ENCODE measurements at places on chromosomes 5 and 9.

- DNase-seq: no peak
Measured at GRCh38 chr5:74579215-74579614, 61.3 kb downstream of the ENC1 start.

DNA sequence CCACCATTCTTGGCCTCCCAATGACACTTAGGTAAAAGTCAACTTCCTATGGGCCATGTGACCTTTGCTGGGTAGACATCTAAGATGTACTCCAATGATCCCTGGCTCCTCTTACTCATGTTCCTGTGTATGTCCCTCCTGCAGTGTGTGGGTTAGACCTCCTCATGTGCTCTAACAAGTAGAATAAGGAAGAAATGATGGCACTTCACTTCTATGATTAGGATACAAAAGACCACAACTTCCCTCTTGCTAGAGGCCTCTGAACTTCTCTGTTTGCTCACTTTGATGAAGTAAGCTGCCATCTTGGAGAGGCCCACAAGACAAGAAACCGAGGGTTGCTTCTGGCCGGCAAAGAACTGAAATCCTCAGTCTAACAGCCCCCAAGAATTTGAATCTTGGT lies 131.8 kb downstream of the TAF11L14 start:
- DNase-seq: no peak

- no peak for DNase-seq
Measured at GRCh38 chr5:59055745-59056448, 473.0 kb downstream of the RAB3C start.

GRCh38 chr9:89080193-89080592 lies 88.9 kb downstream of the S1PR3 start:
- no peak for DNase-seq

DNA sequence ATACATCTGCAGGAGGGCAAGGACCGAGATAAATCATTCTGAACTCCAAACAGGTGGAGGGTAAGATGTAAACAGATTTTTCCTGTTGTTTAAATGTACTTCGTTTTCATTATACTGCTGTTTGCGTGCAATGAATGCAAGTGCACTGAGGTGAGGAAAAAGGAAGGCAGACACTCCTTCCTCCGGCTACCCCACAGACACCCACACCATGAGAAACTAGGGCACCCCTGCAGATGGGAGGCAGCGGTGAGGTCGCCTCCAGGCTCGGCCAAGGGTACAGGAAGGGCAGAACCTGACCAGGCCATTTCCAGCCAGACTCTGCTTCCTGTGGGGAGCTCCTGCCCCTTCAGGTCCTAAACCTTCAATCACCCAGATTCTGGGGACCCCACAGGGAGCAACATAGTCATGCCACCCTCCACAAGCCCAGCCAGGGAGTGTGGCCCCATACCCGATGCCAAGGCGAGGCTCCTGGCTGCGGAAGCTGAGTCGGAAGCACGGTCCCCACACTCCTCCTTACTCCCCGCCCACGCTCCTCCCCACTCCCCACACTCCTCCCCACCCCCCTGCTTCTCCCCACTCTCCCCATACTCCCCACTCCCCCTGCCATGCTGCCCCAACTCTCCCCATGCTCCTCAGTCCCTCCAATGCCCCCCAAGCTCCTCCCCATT lies 37.1 kb downstream of the VAV2 start:
- no peak for DNase-seq

- no peak for DNase-seq
Measured at GRCh38 chr5:170329524-170329923, 31.9 kb upstream of the LCP2 start.

- DNase-seq: no peak
Measured at GRCh38 chr5:66694036-66694435, 97.8 kb downstream of the MAST4 start.

- DNase-seq: no peak
Measured at GRCh38 chr9:114938687-114939575, 8.5 kb upstream of the TNFSF8 start.

GRCh38 chr5:169050636-169051035 lies 250.3 kb downstream of the SLIT3 start:
- DNase-seq: no peak

DNA sequence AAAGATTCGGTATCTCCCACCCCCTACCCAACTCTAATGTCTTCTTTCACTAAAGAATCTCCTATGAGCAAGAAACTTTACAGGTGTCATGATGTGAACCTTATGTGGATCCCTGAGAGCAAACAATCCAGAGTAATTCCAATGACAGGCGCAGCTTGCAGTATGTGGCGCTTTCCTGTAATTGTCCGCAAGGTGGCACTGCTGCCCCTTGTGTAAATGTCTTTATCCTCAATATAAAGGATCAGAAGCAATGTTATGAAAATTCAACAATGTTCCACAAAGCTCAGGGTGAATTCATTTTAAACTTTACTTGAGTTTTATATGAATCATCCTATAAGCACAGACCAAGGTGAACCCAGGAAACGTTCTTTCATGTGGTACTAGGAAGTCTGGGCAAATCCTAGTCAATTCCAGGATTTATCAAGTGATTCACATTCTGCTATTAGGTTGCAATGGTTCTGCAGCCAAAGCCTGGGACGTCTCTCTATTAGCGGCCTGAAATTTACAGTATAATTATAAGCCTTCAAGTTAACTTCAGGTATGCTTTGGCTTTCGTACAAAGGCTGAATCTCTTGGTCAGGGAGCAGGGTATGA lies 113.7 kb downstream of the TRPM6 start:
- DNase-seq: no peak

DNA sequence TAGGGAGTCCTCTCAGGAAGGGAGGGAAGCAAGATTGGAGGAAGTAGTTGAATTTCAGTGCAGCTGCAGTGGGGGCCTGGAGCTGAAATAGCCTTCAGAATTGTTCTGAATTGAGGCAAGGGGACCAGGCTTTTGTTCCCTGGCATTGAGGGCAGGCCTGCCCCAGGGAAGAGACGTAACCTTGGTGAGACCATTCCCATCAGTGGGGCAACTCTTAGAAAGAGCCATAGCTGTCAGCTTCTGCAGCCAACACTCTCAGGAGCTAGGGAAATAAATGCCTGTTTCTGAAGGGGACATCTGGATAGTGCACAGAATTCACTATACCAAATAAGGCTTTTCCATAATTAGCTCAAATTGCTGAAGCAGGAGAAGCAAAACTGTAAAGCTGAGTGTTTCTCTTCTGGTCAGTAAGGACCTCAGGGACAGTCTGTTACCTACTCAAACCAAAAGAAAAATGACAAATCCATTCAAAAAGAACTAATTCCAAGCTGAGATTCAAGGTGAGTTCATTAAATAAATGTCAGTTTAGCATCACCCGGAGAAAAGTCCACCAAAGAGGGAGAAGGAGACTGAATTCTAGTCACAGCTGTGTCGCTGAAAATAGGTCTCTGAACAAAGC lies 44.0 kb downstream of the LYRM7 start:
- DNase-seq: no peak

DNA sequence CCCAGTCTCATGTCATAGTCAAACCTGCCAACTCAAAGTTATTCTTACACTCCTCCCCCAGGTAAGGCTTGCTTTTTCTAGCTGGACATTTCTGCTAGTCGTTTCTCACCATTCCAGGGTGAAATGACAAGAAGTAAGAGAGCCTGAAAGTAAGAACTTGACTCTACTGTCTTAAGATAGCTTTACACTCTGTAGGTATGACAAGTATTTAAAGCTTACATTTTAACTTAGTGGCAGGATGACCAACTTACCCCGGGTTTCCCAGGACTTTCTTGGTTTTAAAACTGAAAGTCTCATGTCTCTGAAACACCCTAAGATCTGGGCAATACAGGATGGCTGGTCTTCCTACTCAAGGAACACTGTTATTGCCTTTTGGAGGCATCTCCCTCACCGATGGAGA lies 67.5 kb upstream of the PIK3R1 start:
- no peak for DNase-seq

GRCh38 chr9:4850603-4851310 lies 58.0 kb downstream of the RCL1 start:
- no peak for DNase-seq

- DNase-seq: no peak
Measured at GRCh38 chr5:68332556-68332955, 117.0 kb downstream of the PIK3R1 start.

DNA sequence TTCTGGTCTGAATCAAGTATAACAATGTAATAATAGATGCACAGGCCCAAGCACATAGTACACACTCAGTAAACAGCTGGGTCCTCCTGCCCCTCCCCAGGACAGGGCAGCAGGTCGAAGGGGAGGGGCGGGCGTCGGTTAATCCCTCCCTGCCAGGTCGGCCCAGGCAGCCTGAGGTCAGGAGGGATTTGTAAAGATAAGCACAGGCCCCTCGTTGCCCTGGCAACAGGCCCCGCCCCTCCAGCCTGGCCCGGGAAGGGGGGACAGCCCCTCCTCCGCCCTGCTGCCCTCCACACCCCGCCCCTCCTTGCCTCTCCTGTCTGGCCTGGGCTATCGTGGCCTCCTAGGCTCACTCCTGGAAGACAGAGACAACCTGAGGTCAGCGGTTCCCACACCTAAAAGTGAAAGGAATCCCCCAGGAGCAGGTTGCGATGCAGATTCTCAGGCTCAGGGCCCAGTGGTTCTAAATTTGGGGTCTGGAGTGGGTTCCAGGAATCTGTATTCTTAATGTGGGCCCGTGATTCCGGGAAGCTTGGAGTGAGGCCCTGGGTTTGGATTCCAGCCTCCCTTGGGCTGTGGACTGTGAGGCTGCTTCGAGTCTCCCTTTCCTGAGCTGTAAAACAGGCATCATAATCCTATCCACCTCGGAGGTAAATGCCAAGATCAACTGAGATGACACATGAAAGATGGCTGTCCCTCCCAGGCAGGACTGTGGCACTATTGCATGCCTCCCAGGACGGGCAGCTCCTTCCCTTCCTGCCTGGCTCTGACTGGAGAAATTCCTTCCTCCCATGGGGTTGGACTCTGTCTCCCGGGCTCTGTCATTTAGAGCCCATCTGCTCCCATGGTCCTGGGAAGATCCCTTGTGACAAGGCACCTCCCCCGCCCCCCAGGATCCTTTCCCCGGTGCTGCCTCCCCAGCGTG lies 4.4 kb downstream of the CRB2 start:
- no peak for DNase-seq

- no peak for DNase-seq
Measured at GRCh38 chr9:91198405-91198804, 163.3 kb downstream of the AUH start.

GRCh38 chr9:6098431-6098830 lies 83.0 kb upstream of the RANBP6 start:
- no peak for DNase-seq

GRCh38 chr9:134491196-134491835 lies 150.3 kb upstream of the COL5A1 start:
- no peak for DNase-seq

- no peak for DNase-seq
Measured at GRCh38 chr9:91047993-91048607, 246.5 kb downstream of the SYK start.

- no peak for DNase-seq
Measured at GRCh38 chr5:149229298-149229937, 42.2 kb upstream of the AFAP1L1 start.

DNA sequence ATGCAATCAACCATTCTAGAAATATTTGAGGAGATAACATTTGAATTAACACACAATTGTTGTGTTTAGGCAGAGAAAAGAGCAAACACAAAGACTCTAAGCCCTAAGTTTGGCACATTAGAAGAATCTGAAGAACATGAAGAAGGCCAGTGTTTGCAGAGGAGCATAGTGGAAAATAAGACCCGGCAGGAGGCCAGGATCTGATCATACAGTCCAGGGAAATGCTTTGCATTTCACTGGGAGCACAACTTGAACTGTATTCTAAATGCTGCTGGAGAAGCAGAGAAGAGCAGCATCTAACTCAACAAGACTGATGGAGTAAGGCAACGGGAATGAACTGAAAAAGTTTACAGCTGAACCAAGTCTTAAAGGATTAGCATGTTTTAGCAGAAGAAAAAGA lies 463.4 kb downstream of the ZNF608 start:
- DNase-seq: no peak

DNA sequence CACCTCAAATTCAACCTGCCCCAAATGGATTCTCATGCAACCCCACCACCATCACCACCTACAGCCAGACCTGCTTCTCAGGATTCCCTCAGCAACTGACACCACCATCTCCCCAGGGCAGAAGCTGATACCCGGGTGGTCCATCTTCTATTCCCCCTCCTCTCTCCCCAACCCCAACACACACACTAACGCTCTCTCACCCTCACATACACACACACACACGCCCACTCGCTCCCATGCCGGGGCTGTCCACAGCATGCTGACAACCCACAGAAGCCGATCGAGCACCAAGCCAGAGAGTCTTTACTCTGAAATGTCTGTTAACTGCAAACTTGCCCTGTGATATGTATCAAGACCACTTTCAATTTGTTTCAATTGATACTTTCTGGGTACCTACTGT lies 28.4 kb downstream of the B4GALT1 start:
- no peak for DNase-seq

DNA sequence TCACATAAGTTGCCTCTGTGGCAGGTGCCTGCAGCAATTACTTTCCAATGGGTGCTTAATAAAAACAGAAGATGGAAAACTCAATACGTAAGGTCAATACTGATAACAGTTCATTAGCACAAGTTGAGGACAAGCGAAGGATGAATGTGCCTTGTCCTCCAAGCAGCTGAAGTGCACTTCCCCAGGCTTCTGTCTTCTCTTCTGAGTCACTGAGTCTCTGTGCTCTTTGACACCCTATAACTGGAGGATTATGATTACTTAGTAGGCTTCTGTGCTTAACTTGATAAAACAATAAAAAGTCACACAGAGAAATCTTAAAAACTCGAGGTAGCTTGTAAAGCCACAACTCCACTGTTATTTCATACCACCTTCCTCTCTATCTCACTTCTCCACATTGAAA lies 216.6 kb upstream of the ADCY2 start:
- no peak for DNase-seq

DNA sequence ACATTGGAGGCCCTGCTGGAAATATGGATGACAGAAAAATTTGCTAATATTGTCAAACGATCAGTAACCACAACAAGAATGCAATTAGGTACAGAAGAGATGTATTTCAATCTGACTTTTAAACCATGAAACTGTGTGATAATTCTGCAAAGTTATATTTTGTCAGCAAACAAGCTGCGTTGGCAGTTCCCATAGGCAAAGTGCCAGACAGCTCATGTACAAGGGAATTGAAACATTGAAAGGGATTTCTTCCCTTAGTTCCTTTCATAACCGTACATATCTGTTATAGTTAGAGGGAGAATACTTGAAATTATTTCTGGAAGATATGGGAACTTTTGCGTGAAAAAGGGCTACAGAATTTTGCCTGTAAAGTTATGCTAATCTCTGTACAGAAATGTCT lies 419.4 kb upstream of the PTGER4 start:
- no peak for DNase-seq

GRCh38 chr9:86410281-86410680 lies 56.1 kb upstream of the TUT7 start:
- DNase-seq: no peak

- no peak for DNase-seq
Measured at GRCh38 chr5:132190161-132190817, 37.4 kb downstream of the P4HA2 start.
